ENCODE measurements at places on chromosomes 4 and X.

DNA sequence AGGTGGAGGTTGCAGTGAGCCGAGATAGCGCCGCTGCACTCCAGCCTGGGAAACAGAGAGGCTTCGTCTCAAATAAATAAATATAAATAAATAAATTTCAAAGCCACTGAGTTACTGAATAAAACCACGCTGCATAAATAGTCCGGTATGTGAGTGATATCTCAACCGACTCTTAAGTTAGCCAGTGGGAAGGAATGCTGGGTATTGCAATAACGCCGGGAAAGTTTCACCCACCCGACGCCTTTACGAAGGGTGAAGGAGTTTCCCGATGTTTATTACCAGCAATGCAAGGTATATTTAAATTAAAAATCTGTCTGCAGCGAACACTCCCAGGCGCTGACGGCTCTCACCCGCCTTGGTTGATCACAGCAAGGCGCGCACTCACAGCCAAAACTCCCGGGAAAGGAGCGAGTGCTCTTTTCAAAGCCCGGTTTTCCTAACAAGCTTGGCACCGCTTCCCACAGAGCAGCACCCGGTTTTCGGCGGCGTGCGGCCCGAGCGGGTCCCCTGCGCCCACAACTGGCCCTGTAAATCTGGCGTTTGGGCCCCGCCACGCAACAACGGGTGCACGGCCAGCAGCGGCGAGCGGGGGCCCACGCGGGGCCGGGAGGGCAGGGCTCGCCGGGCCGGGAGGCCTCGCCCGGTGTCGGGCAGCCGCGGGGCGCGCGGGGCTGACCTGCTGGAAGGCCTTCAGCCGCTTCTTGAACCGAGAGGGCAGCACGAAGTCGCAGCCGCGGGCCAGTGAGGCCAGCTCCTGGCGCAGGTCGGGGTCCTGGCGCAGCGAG, 13.7 kb downstream of the PPP2R3B start:
- DNase-seq, result no peak

- no peak for DNase-seq
Measured at GRCh38 chrX:114985967-114986592, 31.3 kb downstream of the IL13RA2 start.

DNA sequence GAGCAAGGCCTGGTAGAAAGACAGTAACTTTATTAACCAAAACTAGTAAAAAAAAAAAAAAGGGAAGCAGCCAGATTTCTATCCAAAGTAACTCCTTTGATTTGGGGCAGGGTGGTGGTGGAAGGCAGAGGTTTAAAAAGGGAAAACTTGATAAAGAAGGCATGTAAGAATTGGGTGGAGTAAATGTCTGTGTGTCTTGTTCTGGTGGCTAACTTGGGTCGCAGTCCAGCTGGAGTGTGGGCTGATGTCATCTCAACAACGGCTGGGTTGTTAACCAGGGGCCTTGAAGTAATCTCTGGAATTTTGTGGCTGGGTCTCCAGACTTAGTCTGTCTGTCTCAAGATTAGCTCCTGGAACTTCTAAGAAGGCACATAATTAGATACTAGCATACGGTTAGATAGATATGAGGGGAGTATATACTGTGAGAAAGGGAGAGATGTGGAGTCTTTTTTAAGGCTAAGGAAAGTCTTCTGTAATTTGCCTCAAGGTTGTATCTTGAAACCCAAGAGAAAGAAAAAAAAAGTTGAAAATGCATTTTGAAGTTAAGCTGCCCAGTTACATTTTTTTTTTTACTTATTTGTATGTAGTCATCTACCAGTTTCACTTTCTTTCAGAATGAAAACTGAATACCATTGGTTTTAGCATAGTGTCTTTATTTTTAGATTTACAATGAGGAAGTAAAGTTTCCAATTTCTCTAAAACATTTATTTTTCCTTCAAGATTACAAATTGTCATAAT, 48.3 kb downstream of the MTHFD2L start:
- DNase-seq, result no peak

- no peak for DNase-seq
Measured at GRCh38 chr4:128725405-128726055, 84.0 kb upstream of the JADE1 start.

- no peak for DNase-seq
Measured at GRCh38 chrX:79524642-79525041, 157.5 kb upstream of the ITM2A start.

- DNase-seq, result no peak
Measured at GRCh38 chrX:105636667-105637066, 185.7 kb upstream of the NRK start.

GRCh38 chr4:27484216-27484615, 623.6 kb downstream of the STIM2 start:
- DNase-seq, result no peak

DNA sequence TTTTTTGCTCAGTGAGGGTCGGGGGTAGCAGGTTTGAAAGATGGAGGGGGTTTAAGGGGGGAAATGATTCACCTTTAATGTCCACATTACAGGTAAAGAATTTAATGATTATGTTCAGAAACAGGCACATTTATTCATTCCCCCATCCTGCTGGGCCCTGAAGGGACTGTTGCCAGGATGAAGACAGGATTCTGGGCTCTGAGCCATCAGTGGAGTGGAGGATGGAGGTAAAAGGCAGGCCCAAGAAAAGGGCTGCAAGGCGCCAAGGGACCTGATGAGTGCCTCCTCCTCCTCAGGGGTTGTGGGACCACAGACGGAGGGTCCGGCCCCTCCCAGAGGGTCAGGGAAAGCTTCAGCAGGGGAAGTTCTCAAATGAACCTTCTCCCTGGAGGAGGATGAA, 40.4 kb upstream of the PROM1 start:
- DNase-seq, result no peak

- DNase-seq, result no peak
Measured at GRCh38 chr4:139798456-139798855, 132.8 kb downstream of the MGST2 start.

GRCh38 chrX:7145454-7145853, 2.1 kb upstream of the STS start:
- DNase-seq, result no peak

DNA sequence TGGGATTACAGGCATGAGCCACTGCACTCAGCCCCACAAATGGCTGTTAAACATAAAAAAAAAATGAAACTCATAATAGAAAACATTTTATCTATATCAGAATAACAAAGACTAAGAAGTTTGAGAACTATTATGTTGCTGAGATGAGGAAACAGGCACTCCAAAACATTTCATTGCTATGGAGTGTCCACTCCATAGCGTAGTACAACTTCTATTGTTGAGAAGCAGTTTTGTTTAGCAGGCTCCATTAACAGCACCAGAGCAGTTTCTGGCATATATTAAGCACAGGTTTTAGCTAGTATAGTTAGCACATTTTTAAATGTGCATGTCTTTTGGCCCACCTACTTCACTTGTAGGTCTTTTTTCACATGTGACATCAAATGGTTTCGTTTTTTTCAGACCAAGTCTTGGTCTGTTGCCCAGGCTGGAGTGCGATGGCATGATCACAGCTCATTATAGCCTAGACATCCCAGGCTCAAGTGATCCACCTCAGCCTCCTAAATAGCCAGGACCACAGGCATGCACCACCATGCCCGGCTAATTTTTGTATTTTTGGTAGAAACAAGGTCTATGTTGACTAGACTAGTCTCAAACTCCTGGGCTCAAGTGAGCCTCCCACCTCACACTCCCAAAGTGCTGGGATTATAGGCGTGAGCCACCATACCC, 5.8 kb downstream of the HMGB2 start:
- DNase-seq, result no peak

DNA sequence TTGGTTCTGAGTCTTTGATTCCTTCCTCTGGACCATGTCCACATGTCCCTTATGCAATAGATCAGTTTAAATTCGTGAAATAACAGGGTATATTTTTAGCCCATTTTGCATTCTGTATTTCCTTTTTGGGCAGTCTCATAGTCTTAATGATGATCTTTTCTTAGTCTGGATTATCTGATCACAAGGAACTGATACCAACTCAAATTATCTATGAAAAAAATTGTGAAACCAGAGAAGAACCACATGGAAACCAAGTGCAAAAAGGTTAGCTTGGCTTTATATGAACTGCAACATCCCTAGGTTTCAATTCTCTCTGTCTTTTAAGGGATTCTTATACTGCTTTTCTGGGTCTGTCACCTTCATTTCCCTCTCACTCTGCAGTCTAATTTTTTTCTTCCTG, 608.6 kb upstream of the AADAT start:
- DNase-seq, result no peak

- DNase-seq, result no peak
Measured at GRCh38 chrX:11341274-11342201, 48.3 kb downstream of the AMELX start.

- no peak for DNase-seq
Measured at GRCh38 chr4:26076896-26077295, 162.9 kb downstream of the SMIM20 start.

DNA sequence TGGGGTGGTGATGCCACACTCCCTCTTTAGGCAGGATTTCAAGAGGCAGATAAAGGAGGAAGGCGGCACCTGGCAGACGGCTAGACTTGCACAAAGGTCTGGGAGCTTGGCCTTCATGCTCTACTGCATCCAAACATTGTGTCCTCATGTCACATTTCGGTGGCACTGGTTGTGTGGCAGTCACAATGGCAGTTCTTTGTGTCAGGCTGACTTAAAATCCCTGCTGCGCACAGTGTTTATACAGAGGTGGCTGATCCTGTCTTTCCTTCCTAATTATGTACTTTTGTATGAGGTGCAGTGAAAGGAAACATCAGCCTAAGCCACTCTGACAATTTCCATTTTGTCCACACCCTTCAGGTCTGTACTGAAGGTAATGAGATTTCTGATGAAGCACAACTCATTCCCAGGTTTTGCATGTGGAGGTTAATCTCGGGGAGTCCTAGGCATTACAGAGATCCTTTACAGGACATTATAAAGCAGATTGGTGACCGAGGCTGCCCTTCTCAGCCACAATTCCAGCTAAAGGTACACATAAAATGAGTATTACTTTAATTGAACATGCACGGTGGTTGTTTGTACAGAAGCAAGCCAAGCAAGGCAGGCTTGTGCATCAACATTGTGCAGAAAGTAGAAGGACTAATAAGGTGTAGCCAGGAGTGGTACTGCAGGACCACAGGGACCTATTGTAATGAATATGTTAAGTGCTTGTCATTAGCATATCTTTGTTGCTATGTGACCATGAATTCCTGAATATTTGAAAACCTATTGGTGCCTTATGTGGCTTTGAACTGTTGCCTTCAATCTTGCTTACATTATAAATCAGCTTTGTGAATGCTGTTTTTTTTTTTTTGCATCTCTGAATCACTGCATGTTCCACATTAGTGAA, 147.6 kb downstream of the STK32B start:
- DNase-seq, result peak; percentile 82

DNA sequence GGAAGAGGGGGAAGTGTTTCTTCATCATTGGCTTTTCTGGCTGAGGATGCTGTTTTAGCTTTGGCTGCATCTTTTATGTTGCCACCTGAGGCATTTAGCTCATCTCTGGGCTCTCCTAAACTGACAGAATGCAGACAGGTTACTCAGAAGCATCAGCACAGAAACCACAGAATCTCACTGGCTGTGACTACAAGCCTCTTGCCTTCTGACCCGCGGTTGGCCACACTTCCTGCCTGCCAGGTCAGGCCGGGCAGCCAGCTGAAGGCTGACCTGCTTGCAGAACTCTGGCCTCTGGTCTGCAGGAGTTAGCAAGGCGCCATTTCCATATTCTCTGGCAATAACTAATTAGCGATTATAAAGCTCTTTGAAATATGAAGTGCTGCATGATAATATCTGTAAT, 366.5 kb downstream of the MID1IP1 start:
- DNase-seq, result no peak

GRCh38 chr4:18463987-18464559, 442.5 kb upstream of the LCORL start:
- no peak for DNase-seq

DNA sequence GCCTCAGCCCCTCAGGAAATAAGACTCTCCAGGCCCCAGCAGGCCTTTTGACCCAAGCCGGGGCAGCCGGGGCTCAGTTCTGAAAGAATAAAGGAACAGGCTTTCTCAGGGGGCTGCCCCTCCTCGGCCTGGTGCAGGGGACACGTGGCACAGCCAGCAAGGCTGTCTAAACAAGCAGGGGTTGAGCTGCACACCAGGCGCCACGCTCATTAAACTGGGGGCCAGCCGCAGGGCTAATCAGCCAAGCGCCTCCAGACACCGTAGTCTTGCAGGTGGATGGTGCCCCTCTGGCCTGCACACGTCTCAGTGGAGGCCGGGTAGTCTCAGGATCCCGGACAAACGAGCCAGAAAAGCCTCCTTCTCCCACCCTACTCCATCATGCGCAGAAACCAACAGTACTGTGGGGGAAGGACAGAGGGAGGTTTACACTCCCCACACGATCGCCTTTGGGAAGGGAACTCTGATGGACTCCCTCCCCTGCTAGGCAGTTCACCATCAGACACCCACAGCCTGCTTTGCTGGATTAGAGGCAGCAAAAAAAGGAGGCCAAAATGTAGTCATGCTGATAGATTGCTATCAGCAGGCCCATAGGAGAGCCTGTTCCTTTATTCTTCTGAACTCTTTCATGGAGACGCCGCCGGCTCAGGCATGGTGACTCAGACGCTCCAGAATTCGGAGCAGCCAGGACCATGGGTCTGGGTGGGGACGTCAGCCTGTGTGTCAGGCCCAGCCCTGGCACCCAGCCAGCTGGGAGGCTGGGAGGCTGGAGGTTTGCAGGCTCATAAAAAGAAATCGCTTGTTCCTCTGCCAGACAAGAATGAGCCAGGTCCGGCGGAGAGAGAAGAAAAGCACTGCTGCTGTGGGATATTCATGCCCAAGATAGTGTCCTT, 342.4 kb downstream of the BCOR start:
- DNase-seq, result no peak

GRCh38 chr4:139825523-139826014, 159.9 kb downstream of the MGST2 start:
- DNase-seq, result no peak

- no peak for DNase-seq
Measured at GRCh38 chr4:57102050-57102624, 8.0 kb downstream of the IGFBP7 start.

DNA sequence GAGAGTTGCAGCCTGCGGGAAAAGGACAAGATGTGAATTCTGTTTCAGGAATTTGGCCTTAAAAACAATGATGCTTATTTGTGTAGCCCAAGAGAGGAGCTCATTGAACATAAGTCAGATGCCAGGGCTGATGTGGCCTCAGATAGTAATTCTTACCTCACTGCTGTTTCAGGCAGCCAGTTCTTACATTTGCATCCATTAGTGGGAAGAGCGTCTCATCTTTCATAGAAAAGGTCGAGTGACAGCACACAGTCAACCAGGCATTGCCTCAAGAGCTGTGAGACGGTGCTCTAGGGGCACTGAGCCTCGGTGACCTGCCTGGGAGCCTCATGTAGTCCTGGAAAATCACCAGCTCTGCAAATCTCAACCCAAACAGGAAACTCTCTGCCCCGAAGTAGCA, 174.9 kb upstream of the FRG1 start:
- DNase-seq, result no peak

DNA sequence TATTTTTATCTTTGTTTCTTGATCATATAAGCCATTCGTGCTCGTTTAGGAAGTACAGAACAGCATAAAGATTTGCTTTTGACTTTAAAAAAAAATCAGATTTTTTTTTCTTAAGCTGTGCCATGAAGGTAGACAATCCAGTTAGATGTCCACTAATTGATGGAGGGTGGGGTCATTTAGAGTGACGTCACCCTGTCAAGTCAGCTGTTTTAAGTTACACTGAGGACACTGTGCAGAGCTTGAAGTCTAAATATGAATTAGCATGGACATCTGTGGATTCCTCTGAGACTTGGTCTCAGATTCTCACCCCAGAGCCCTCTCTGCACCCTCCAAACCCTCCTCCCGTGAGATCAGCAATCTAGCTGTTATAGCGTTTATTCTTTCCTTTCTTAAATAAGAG, 63.9 kb downstream of the ENPP6 start:
- no peak for DNase-seq
